ENCODE measurements at places on chromosomes 3 and 15. TPM values are rescaled to one million over a fixed set of nuclear protein-coding genes. Genes with fewer than 3 reads are reported as not detected.

Gene PATL2
- 0.72 TPM for total RNA-seq

Gene NOX5
- 0.20 TPM for total RNA-seq

GRCh38 chr3:76264911-76265310 is 479.6 kb upstream of the ZNF717 start:
- no peak overlapping the region for H3K4me3 ChIP-seq
- H3K36me3 ChIP-seq, result no peaks in the 10 kb centered on the region
- H3K4me1 ChIP-seq, result no peaks in the 10 kb centered on the region
- H3K27ac ChIP-seq, result no peak overlapping the region
- no peak for DNase-seq

DNA sequence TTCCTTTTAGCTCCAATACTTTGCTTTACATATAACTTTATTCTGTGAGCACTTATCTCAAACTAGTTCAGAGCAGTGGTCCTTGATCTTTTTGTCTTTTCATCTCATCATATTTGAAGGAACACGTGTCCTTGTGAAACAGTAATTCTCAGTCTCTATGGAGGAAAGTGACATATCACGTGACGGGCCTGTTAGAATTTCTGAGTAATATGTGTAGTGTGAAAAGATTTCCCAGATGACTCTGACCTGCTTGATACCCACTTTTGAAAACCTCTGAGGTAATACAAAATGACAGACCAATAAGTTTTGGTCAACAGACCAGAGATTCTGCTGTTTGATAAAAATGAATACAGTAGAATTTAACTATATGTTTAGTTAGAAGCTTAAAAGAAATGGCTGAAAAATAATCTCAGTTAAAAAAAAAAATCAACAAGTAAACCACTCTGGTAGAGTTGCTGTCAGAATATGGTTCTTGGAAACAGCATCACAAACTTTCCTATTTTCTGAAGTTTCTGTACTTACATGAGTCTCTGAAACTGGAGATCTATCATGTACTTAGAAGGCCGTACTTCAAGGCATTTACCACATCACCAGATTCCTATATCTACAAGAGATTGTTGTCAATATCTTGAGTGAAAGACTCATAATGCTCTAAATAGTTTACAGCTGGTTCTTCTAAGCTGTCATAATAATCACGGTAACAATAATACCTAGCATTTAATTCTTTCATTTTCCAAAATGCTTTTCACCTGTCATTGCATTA is 590.2 kb upstream of the TBL1XR1 start:
- no peaks in the 10 kb centered on the region for H3K4me1 ChIP-seq
- no peak overlapping the region for H3K4me3 ChIP-seq
- no peak overlapping the region for H3K27ac ChIP-seq

GRCh38 chr3:39280571-39280970 is 735 bp upstream of the CX3CR1 start:
- peaks cover 11% of the 10 kb centered on the region for H3K4me1 ChIP-seq
- no peak for DNase-seq
- no peaks in the 10 kb centered on the region for H3K36me3 ChIP-seq

- no peak overlapping the region for H3K27ac ChIP-seq
- DNase-seq, result no peak
- peaks cover under 1% of the 10 kb centered on the region for H3K4me1 ChIP-seq
- H3K36me3 ChIP-seq, result no peaks in the 10 kb centered on the region
- no peak overlapping the region for H3K4me3 ChIP-seq
Measured at GRCh38 chr3:30349507-30349906, 256.9 kb upstream of the TGFBR2 start.

Data from spinal cord (tissue), 10 donors.